Stimulated activated CD4-positive, alpha-beta T cell treated with anti-CD3 and anti-CD28 coated beads, Interleukin-1b, Interleukin-23, amount 100 ng/mL, for 1 hour (primary cell): ENCODE measurements at places on chromosomes 6 and 20.

- DNase-seq: no peak
Measured at GRCh38 chr6:114989279-114989964, 646.6 kb upstream of the HS3ST5 start.

- DNase-seq: no peak
Measured at GRCh38 chr6:163986313-163986712, 571.8 kb downstream of the QKI start.

DNA sequence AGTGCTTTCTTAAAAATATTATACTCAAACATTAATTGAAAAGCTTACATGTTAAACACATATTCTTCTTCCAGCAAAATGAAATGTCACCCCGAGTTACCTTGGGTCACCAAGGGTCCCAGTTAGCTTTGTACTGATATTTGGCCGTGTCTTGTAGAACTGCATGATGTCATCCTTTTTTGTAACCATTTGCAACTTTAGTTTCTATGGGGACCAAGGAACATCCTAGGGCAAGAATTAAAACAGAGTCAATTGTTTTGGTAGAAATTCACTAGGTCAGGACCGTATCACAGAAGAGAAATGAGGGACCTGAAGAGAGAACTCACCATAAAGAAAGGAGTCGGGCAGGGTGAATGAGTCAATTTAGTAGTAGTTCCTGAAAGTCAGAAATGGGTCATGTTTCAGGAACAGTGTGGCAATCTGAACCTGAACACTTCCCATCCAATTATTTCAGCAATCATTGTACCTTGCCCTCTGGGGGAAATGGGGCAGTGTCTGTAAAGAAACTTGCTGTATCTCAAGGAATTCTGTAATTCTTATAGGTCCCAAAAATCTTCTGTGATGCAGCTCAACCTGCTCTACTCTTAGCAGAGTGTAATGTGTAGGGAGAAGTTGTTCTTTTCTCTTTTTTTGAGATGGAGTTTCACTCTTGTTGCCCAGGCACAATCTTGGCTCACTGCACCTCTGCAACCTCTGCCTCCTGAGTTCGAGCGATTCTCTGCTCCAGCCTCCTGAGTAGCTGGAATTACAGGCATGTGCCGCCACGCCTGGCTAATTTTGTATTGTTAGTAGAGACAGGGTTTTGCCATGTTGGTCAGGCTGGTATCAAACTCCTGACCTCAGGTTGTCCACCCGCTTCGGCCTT lies 5.3 kb upstream of the AKAP7 start:
- DNase-seq: no peak

- DNase-seq: peak; percentile 61
Measured at GRCh38 chr6:26123675-26123946, 36.4 kb downstream of the HFE start.

DNA sequence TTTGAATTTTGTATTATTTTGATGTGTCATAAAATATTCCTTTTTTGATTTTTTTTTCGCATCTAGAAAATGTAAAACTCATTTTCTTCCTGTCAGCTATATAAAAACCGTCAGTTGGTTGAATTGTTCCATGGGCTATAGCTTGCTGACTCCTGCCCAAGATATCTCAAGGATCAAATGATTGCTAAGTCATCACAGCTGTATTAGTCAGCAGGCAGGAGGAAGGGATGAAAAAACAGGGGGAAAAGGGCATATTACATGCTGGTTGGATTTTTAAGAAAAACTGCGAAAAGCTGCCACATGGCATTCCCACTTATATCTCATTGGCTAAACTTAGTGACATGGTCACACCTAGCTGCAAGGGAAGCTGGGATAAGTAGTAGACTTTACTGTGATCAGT lies 569.9 kb downstream of the BCKDHB start:
- DNase-seq: no peak

GRCh38 chr6:39560915-39561314 lies 164.3 kb downstream of the KIF6 start:
- no peak for DNase-seq

- no peak for DNase-seq
Measured at GRCh38 chr6:41488433-41489119, 57.6 kb upstream of the FOXP4 start.

DNA sequence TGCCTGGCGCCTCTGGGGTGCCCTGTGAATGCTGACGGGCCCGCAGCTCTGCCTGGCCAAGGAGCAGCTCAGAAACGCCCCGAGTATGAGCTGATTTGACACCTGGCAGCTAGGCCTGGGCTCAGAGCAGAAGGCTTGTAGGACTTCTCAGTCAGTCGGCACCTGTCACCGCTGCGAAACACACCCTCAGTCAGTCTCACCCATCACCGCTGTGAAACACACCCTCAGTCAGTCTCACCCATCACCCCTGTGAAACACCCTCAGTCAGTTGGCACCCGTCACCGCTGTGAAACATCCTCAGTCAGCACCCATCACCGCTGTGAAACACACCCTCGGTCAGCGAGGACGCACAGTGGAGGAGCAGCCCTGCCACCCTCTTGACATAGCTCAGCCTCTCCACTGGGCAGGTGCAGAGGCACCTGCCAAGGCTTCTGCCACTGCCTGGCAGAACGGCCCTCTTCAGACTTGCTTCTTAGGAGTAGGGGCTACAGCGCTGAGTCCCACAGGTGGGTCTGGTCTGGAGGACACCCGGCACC lies 109.0 kb downstream of the PSMB1 start:
- no peak for DNase-seq

DNA sequence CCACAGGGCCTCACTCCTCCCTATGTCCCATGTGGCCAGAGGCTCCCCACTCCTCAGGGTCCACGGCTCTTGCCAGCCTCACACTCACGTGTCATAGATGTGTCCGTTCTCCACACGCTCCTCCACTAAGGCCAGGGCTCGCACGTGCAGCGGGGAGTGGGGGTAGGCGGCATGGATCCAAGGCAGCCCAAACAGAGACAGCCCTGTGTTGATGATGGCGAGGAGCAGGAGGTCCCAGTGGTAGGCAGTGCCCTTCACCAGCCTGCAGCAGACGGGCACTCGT lies 10.3 kb downstream of the SLC4A11 start:
- no peak for DNase-seq

GRCh38 chr20:43533060-43533459 lies 25.6 kb downstream of the L3MBTL1 start:
- DNase-seq: no peak

- DNase-seq: no peak
Measured at GRCh38 chr20:2230726-2231488, 64.9 kb upstream of the TGM3 start.

GRCh38 chr20:24503352-24503931 lies 34.0 kb downstream of the SYNDIG1 start:
- DNase-seq: no peak

DNA sequence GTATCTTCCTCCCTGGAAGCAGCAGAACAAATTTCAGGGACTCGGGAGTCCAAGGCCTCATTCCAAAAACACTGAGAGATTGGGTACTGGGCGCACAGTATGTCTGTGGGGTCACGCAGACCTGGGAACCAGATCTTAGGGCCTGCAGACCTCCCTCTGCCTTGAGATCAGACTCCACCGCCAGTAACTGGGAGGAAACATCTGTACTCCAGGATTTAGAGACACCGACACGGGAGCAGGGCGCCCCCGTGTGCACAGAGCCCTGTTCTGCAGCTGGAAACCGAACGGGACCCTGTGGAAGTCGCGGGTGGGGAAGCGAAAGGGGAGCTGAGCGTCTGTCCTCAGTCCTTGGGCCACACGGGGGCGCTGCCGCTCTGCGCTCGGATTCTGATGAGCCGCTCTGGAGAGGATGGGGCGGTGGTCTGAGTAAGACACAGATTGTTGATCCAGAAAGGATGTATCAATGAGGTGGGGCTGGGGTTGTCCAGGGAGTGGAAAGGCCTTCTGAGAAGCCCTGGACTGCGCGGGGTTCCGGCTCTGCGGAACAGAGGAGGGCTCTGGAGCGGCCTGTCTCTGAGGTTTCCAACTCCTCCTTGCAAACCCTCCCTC lies 35.7 kb upstream of the HLA-E start:
- peak; percentile 65 for DNase-seq

GRCh38 chr6:26611599-26611998 lies 14.8 kb downstream of the ABT1 start:
- DNase-seq: no peak

DNA sequence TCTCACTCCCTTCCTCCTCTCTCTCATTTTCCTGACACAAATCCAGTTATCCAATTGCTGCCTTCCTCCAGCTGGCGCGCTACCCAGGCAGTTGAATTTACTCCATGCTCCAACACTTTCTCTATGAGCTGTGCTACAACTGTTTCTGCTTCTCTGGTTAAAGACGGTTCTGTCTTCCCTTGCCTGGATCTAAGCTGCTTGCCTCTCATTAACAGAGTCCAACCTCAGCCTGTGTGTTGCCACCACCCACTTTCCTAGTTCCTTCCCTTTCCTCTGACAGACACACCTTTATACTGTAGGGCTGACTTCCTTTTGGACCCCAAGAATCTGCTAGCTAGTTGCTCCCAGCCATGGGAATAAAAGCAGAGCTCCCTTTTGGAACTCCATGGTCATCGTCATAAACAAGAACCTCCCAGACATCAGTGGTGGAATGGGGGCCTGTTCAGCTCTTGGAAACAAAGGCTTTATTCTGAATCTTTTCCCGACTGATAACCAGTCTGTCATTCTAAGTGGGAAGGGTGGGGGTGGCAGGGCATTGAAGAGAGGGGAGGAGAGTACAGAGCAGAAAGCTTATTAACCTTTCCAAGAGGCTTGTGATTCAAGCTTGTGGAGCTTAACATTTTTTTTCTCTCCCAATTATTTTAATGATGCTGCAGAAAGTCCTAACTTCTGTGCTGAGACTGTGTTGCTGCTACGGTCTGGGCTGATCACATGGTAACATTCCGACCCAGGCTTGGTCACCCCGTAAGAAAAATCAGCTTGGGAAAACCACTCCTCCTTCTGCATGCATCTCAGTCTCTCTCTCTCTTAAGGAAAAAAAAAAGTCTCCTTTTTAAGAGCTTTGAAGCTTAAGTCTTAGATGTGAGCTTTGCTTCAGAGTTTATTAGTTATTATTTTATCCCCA lies 31.3 kb upstream of the BMP2 start:
- DNase-seq: no peak

DNA sequence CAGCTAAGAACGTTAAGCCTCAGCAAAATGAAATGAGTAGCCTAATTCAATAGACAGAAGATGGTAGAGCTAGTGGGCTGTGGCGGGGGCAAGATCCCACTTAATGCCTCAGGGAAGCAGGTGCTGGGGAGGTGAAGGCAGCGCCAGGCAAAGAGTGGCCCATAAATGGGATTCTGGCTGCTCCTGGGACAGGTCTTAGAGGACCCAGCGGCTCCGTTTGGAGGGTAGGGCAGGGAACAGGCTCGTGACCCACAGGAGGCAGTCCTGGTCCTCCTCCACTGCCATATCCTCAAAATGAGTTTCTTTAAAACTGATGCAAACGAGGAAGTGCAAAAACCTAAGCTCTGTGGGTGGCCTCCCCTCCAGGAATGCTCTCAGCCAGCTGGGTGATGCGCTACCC lies 32.7 kb downstream of the SAYSD1 start:
- DNase-seq: no peak
